ENCODE measurements at places on chromosomes 6 and 20.

DNA sequence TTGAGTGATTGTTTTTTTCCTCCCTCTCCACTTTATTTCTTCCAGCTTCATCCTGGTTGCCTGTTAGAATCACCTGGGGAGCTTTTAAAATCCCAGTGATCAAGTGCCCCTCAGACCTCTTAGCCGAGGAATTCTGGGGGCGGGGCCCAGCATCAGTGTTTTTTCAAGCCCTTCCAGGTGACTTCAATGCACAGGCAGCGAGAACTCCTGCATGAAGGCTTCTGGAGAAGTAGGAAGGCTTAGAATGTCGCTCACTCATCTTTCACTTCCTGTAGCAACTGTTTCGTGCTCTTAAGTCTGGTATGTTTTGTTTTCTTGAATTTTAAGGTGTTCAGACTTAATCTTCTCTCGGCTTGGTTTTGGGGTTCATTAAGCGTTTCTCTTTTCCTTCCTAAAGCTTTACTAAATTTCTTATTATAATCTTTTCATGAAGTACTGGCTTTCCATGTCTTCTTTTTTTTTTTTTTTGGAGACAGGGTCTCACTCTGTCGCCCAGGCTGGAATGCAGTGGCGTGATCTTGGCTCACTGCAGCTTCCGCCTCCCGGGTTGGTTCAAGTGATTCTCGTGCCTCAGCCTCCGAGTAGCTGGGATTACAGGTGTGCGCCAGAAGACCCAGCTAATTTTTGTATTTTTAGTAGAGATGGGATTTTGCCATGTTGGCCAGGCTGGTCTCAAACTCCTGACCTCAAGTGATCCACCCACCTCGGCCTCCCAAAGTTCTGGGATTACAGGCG, 30.9 kb upstream of the TULP1 start:
- DNase-seq, result no peak

GRCh38 chr6:56616967-56617366, 25.7 kb downstream of the DST start:
- DNase-seq, result no peak

- no peak for DNase-seq
Measured at GRCh38 chr20:41671143-41671542, 53.0 kb upstream of the CHD6 start.

GRCh38 chr6:35161266-35161665, 20.1 kb upstream of the TCP11 start:
- DNase-seq, result no peak

DNA sequence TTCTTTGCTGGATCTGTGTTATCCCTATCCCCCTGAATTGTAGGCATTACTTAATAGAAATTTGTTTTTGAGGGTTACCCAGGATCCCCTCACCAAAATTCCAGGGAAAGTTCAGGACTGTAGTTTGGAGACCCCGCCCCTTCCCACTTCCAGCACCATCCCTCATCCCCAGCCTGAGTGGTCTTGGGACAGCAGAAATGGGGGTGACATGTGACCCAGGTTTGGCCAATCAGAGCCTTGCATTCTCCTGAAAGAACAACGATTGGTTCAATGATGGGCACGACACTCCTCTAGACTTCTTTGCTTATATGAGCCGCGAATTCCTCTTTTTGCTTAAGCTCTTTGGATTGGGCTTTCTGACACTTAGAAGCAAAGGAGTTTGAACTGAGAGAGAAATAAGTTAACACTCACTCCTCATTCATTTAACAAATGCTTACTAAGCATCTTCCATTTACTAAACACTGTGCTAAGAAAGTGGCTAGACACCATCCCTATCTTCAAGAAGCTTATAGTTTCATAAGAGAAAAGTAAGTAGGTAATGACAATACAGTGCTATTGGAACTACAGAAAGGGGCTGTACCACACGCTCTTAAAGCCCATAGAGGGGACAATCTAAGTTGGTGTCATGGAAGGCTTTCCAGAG, 24.9 kb upstream of the PAQR8 start:
- no peak for DNase-seq

DNA sequence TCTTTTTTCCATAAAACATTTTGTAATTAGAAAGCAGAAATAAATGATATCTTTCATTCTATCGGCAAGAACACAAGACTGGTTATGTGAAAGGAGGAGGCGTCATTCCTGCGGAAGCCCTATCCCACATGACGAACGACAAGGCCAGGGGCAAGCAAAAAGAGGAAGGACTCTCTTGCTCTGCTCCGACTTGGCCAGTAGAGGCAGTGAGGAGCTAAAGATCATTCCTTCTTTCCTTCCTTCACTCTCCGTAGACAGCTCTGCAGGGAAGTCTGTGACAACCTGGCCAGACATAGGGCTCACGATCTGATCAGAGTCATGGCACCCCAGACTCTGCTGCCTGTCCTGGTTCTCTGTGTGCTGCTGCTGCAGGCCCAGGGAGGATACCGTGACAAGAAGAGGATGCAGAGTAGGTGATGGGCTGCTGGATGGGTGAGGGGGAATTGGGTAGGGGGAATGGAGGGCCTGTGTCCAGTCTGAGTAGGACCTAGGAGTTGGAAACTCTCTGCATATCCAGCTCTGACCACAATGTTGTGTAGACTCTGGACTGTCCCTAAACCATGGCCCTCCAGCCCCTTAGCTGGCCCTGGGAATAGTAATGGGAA, at the start of gene WFDC10A:
Gene WFDC10A, plus strand, starts transcription at position 244 of the 605 bp plus-strand sequence. Its CDS starts 75 bp downstream, at position 319.
- no peak for DNase-seq
